ENCODE measurements at places on chromosomes 16 and 17.

DNA sequence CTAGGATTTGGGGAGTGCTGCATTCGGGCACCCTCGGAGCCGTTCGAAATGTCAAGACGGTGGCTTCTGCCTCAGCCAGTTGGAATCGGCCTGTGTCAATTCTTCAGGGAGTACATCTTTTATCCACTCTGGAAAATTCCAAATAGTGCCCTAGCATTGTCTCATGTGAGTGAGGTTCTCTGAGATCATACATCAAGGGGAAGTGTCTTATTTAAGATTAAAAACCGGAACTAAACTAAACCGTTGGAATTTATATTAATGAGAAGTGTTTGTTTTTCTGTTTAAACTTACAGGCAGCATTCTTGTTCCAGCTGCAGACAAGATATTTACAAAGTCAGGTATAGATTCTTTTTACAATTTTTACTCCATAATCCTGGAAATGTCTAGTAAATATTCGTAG lies 56.8 kb downstream of the SLC47A1 start:
- DNase-seq = no peak

DNA sequence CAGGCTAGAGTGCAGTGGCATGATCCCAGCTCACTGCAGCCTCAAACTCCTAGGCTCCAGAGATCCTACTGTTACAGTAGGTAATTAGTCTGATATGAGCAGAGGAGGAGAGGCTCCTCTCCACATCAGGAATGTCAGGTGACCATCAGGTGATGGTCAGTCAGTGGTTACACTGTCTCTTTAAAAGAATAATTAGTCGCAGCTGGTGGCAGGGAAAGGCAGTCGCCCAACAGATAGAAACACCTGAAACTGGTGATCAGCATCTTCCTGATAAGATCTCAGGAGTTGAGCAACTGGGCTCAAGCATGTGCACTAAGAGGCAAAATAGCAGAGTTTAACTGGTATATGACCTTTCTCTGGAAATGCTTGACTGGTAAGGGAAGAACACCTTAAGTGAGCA lies 21.5 kb upstream of the ABCA5 start:
- no peak for DNase-seq

- DNase-seq = no peak
These were observed 550 bp upstream of the RNF213 start for GRCh38 chr17:80260069-80260535.

DNA sequence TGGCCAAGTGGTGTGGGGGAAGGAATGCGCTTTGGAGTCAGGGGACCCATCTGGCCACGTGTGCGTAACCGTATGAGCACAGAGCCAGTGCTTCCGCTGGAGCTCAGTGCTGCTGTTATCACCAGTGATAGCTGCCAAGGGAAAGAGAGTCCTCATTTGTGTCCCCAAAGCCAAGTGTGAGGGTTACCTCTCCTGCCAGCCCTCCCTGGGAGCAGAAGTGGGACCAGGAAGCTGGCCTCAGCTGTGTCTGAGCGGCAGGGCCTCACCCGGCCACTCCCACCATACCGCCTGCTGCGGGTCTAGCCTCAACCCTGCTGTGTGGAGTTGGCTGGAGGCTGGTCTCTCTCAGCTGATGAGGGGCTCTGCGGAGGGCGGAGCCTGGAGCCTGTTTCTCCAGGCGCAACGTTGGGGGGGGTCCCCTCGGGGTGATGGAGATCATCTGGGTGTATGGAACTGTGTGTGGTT lies 44.5 kb downstream of the MEAK7 start:
- no peak for DNase-seq

- DNase-seq = no peak
These were observed 71.1 kb downstream of the WWOX start for GRCh38 chr16:78170494-78170933.

DNA sequence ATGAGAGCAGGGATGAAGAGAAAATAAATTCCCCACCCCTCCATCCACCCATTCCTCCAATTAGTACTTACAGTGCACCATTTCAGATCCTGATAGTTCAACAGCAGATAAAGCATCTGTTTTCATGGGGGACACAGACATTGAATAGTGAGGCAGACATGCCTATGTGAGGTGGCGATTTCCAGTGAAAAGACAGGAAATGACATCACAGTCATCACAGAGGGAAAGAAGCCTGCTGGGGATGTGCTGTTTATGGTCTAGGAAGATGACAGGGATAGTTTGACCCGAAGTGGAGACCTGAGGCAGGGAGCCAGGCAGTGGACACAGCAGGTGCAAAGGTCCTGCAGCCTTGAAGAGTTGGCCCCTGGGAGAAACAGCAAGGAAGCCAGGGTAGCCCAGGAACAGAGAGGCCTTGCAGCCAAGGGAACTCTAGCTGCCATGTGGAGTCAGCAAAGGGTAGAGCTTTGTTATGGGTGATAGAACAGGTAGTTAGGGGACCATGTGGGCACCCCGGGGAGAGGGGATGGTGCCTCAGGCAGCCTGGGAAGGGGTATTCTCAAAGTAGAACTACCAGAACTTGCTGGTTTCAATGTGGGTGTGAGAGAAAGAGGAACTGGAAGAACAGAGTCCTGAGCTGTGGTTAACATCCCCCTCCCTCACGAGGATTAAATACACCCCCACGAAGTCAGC lies 256.6 kb downstream of the CPPED1 start:
- no peak for DNase-seq

- no peak for DNase-seq
These were observed 17.7 kb downstream of the CCL17 start for GRCh38 chr16:57422026-57422944.

All from cerebellar nuclear complex (tissue), 1 donor.